Naive thymus-derived CD4-positive, alpha-beta T cell (primary cell): ENCODE measurements at places on chromosomes 2 and 18. TPM values are rescaled to one million over a fixed set of nuclear protein-coding genes. Genes with fewer than 3 reads are reported as not detected.

CD28 gene
- polyA plus RNA-seq: 67.5 TPM

SULT1C4 gene
- polyA plus RNA-seq: not detected

CDH2 gene
- polyA plus RNA-seq: 0.45 TPM

ABCA12 gene
- not detected for polyA plus RNA-seq

CXCR1 gene
- polyA plus RNA-seq: not detected

PROM2 gene
- polyA plus RNA-seq: not detected

PSD4 gene
- polyA plus RNA-seq: 50.4 TPM

RRM2 gene
- not detected for polyA plus RNA-seq

ALPI gene
- not detected for polyA plus RNA-seq

LNPK gene
- 14.8 TPM for polyA plus RNA-seq

IL36B gene
- not detected for polyA plus RNA-seq

CKAP2L gene
- not detected for polyA plus RNA-seq

EMX1 gene
- polyA plus RNA-seq: not detected

LANCL1 gene
- polyA plus RNA-seq: 20.5 TPM

ATP8B1 gene
- not detected for polyA plus RNA-seq

TMEM247 gene
- not detected for polyA plus RNA-seq

EPB41L5 gene
- 4.8 TPM for polyA plus RNA-seq

SCYGR7 gene
- not detected for polyA plus RNA-seq

SOX11 gene
- polyA plus RNA-seq: not detected
